Heart left ventricle (tissue), 16 donors: ENCODE measurements at places on chromosomes 1 and 21.
A peak's percentile ranks its signal among the peaks of the same experiment; 100 is the strongest.

GRCh38 chr1:154752273-154753030 lies 117.6 kb downstream of the KCNN3 start:
- DNase-seq, result no peak

DNA sequence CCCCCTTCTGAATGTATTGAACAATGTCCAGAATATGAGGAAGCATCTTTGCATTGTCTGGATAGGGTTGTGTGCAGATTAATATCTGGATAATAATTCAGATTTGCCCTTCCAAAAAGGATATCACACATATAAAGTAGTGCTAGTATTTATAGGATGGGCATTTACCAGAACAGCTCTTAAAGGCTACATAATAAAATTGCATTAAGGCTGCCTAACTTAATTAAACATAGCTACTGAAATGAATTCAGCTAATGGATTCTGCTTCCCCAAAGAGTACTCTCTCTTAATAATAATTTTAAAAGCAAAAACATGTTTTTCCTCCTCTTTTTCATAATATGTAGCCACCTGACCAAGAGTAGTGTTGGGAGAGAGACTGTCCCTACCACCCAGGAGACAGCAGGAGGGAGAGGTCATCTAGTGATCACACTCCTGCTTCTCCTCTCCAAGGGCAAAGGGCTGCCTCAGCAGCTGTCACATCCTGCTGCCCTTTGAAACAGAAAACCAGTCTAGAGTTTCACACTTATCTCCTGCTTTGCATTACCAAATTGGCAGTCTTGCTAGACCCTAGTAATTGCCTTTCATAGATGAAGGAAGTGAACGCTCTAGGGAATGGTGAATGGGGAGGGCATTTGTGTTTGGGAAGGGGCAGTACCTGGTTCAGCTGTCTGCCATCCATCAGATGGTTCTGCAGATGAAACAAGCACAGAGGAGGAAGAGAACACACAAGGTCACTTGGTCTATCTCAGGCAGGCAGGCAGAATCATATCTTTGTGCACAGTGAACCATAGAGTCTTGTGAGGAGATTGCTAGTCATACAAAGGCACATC lies 29.3 kb upstream of the DDAH1 start:
- no peak for DNase-seq

- no peak for DNase-seq
Observed at GRCh38 chr1:6461538-6462411, 4.2 kb downstream of the TNFRSF25 start.

DNA sequence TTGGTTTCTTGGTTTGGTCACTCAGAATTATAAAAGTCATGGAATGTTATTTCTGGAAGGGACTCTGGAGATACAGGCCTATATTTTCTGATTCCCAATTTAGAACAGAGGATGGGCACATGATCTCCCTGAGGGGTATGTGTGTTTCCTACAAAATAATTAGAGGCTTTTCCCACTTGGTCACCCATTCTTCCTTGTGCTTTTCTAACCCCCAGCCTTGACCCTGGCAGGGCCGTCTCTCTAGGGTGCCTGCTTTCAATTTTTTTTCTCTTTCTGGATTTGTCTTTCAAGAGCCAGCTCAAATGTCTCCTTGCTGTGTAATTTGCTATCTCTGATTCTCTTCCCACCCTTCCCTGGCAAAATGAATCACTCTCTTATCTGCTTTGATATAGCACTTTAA lies 131.9 kb downstream of the HLX start:
- DNase-seq, result no peak

DNA sequence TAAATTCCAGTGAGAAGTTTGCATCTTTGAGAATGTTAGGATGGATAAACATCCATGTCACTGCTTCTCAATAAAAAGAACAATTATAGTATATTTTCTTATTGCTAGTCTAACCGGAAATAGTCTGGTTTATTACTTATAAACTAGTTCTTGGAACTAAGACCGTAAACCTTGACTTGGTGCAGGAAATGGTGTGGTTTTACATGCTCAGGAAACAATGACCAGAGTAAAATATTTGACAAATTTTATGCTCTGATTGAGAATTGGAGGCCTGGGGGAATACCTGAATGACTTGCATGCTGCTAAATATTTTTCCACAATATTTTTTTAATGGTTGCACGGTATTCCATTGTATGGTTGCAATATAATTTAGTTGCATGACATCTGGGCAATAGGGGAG lies 76.3 kb downstream of the XCL2 start:
- DNase-seq, result no peak

DNA sequence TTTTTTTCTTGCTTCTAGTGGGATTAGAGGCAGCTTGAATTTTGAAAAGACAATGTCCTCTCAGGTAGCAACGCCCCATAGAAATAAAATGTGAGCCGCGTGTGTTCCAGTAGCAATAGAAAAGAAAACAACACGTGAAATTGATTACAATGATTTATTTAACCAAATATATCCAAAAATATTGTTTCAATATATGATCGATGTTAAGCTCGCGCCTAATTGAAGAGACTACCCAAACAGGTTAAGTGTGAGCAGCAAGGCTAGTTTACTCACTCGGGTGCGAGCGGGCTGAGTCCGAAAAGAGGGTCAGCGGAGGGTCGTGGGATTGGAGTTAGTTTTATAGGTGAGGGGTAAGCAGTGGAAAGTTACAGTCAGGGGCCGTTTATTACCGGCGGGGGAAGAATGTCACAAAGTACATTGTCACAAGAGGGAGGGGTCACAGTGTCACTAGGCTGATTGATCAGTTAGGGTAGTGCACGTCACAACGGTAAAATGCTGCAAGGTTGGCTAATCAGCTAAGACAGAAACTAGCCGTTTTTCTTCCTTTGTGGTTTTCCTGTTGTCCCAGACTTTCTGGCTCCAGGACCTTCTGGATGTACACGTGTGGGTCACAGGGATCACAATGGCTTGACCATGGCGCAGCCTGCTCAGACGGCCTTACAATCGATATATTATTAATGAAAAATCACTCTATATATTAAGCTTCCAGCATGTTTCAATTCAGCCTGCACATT lies 697 bp upstream of the ZNF670 start:
- DNase-seq, result no peak

DNA sequence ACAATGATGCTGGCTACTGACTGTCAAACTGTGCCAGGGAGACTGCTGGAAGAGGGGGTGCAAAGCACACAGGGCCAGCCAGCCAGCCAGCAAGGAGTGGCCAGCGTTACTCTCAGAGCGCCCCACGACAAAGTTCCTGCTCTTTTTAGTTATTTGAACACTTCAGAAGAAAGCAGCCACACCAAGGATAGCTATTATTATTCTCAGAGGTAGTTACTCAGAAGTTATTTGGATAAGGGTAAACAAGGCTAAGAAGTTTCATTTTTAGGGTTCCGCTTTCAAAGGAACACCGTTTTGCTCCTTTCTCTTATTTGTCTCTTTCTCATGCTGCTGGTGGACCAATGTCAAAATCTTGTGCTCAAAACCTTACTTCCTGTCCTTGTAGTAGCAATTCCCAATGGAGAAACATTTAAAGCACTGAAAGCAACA lies 59.9 kb downstream of the VANGL2 start:
- DNase-seq, result no peak

- no peak for DNase-seq
Observed at GRCh38 chr1:15997637-15998280, 6.3 kb upstream of the SRARP start.

DNA sequence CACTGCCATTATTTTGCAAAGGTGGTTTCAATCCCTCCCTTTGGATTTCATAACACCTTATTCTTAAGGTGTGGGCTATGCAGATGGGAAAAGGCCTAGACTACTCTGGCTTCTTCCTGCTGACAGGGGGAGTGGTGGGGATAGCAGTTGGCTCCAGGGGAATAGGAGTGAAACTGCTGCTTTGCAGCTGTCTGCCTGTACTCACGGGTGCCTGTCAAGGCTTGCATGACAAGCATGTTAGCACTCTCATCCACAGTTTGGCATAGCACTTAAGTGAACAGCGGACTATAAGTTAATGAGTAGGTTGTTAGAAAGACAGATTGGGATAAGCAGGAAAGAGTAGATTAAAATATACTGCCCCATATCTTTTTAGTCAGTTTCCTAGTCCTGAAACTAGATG lies 287.5 kb upstream of the DAB1 start:
- no peak for DNase-seq

DNA sequence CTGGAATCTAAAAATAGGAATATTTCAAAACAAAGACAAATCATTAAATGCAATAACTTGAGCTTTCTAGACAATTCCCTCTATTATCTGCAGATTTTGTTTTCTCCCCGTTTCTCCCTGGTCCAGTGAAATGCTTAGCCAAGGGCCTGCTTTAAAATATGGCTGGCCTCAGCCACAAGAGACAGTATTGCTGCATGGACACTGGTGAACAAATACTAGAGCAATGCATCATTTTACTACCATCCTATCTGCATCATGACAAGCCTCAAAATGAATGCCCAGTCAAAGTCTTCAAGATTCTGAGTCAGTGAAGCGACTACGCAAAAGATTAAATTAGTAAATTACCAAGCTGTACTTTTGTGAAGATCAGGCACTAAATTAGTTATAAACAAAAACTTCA lies 80.5 kb downstream of the ENAH start:
- DNase-seq, result no peak

DNA sequence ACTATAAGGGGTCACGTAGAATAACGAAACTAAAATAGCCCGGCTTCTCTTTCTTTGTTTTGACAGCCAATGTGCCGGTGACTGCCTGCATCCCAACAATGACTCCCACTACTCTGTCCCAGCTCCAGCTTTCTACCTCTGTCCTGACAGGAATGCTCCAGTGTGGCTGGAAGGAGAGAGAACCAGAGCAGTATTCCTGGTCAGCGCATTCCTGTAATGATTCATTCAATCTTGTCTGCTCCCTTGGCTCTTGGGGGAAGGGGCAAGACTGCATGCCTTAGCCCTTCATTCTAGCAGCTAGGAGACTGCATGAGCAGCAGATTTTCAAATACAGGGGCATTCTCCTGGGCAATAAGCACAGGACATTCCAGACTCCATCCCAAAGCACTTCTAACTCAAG lies 132.1 kb upstream of the PRMT6 start:
- DNase-seq, result no peak

GRCh38 chr1:206582971-206583706 lies 29.1 kb downstream of the EIF2D start:
- DNase-seq, result no peak

- DNase-seq, result no peak
Observed at GRCh38 chr1:111099289-111099688, 40.6 kb downstream of the DRAM2 start.

DNA sequence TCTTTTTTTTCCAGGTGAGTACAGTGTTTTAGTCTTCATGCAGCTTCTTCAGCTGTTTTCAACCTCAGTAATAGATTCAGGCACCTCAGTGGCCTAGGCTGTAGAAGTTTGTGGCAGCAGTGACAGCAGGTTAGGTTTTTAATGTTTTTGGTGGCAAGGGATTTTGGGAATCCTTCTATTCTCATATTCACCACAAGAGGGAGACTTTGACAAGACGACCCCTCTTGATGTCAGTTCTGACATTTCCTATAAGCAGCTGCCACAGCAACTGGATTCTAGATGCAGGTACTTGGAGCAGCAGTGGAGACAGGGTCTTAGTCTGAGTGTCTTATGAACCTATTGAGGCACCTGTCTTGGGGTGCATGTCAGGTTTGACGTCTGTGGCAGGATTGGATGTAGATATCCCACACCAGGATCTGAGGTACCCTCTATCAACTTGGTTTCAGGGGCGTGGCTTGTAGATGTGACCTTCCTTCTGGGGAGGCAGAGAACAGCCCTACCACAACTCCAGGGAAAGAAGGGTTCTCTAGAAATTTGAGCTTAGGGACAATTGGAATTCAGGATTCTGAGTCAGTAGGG lies 1104.2 kb upstream of the TMPRSS15 start:
- DNase-seq, result no peak

DNA sequence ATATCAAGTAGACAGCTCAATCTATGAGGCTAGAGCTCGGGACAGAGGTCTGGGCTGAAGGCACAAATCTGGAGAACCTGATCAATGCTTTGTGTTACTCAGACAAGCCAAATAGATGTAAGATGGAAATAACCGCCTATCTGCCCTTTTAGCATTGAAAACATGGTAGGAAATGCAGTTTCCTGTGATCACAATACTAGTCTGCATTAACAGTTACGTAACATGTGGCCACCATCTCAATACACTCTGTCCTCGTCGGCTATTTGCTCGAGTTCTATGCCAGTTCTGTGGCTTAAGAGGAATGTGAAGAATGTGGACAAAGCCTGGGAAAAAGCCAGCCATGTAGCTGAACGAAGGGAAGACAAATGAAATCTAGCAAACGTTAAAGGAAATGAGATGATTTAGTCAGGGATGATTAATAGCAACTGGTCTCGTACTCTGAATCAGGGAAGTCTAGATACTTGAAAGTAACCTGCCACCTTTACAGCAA lies 73.3 kb downstream of the HSF2BP start:
- DNase-seq, result peak; percentile 56

- DNase-seq, result no peak
Observed at GRCh38 chr1:26409191-26409807, 1.3 kb upstream of the LIN28A start.

GRCh38 chr1:115258302-115258866 lies 79.7 kb downstream of the NGF start:
- DNase-seq, result no peak

DNA sequence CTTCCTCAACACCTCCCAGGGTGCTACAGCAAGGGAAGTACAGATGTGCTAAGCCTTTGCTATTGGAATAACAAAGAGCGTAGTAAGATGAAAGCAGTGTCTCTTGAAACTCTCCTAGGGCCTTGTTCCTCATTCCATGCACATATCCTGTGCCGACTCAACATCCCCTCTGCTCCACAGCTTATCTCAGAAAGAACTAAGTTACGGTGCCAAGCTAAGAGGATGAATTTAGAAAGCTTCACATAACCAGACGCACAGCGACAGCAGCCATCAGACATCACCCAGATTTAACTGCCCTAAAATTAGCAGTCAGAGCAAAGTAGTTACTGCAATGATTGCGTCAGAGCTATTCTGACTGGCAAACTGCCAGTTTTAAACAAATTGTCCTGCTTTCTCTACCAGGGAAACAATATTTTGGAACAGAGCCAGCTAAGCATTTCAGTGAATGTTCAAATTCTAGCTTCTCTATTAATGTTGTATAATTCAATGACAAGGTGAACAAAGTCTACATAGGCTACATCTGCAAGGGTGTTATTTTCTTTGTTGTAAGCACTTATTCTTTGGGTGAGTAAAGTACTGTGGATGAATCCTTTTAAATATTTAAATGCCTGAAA lies 9.5 kb downstream of the SIPA1L2 start:
- DNase-seq, result peak; percentile 78

DNA sequence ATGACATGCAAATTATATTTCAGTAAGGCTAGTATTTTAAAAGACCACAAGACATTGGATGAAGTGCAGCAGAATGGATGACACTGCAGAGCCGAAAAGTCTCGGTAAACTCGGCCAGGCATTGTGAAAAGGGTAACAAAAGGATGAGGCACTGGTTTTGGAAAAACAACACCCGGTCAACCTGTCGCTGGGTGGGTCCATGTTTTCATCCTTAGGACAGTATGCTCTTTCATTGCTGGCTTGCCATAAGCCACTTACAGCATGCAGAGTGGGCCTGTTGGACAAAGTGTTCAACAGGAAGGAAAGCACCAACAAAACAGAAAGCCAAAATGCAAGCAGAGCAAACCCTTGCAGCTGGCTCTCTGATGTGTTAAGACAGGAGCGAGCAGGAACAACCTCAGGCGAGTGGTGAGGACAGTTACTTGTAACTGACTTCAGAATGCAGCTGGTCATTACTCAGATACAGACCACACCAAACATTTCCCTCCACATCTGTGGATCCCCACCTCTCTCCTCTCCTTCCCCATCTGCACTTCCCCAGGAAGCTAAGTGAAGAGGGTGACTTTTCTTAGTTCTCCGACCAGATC lies 2.9 kb upstream of the RCAN1 start:
- no peak for DNase-seq

- DNase-seq, result no peak
Observed at GRCh38 chr1:104780470-104781078, 1030.9 kb downstream of the AMY1C start.
